AG04450 (cell line): ENCODE measurements at places on chromosomes 2 and 18. TPM values are rescaled to one million over a fixed set of nuclear protein-coding genes. Genes with fewer than 3 reads are reported as not detected.

DNA sequence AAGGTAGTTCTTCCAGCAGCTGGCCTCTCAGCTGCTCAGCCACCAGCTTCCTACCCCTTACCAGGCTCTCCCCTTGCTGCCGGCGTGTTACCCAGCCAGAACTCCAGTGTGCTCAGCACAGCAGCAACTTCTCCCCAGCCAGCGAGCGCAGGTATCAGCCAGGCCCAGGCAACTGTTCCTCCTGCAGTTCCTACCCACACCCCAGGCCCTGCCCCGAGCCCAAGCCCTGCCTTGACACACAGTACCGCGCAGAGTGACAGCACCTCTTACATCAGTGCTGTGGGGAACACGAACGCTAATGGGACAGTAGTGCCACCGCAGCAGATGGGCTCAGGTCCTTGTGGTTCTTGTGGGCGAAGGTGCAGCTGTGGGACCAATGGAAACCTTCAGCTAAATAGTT is 52.0 kb downstream of the ZCCHC2 start:
- no peak for DNase-seq

- no peak for DNase-seq
Observed at GRCh38 chr2:182818925-182819324, 47.5 kb downstream of the FRZB start.

GRCh38 chr2:72674982-72675915 is 150.6 kb downstream of the EXOC6B start:
- DNase-seq, result no peak

- DNase-seq, result peak; percentile 90
Observed at GRCh38 chr2:69177063-69177771, 164.2 kb downstream of the ANTXR1 start.

DNA sequence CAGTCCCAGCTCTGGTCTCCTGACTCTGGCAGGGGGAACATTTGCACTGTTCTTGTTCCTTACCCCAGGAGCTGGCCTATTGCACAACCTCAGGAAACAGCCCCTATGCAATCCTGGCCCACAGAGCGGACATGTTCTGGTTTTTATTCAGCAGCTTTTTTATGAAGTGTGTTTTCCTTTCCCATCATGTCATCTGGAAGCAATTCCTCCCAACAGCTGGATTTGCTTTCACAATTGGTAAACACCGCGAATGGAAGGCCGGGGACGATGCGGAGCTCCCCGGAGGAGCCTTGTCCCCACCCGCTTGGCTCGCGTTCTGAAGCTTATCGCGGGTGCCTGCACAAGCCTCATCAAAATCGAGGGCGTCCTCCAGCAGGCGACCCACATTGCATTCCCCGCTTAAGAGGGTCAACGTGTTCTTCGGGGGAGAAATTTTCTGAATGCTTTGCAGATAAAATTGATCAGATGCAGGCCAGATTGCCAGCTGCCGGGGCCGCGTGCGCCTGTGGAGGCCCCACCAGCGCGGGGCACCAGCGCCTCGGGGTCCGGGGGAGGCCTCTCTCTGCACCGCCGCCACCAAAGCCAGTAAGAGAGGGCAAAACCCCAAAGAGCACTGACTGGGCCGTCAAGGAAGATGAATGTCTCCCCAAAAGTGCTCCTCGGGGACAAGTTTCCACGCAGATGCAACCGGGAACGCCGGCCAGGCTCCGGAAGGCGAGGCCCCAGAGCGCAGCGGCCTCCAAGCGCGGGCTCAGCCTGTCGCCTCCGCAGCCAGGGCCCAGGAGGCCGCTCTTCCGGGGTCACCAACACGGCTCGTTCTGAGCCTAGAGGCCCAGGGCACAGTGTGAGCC is 60.3 kb upstream of the SP3 start:
- peak; percentile 78 for DNase-seq

- DNase-seq, result no peak
Observed at GRCh38 chr2:147543056-147543455, 301.8 kb upstream of the ACVR2A start.

- DNase-seq, result no peak
Observed at GRCh38 chr2:63046961-63047320, 3.7 kb upstream of the OTX1 start.

- DNase-seq, result no peak
Observed at GRCh38 chr18:35983147-35983546, 10.7 kb downstream of the RMP24 start.

DNA sequence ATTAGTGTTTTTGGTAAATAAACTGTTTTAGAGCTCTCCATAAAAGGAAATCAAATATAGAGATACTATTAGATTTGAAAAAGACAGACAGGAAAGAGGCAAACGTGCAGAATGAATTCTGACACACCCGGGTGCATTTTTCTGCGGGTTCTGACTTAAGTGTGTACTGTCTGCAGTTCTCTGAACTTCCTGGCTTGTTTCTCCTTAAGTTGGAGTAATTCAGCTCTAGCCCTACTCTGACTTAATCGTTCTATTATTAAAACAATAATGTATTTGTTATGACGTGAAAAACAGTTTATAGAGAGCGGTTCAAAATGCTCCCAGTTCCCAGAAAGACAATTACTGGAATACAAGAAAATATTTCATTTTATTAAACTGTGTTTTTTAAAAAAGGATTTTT is 305.9 kb downstream of the ARHGAP15 start:
- no peak for DNase-seq

- DNase-seq, result no peak
Observed at GRCh38 chr2:126906781-126907180, 8.1 kb downstream of the TEX51 start.

- peak; percentile 11 for DNase-seq
Observed at GRCh38 chr2:156589381-156590079, 153.4 kb downstream of the GPD2 start.

Gene IL37
- not detected in 2 replicates for polyA plus RNA-seq

Gene SLC20A1
- 71.8 and 74.8 TPM in 2 replicates for polyA plus RNA-seq

Gene DTNA
- 15.1 and 16.4 TPM in 2 replicates for polyA plus RNA-seq

Gene SLC4A5
- polyA plus RNA-seq, result 0.15 and 0.25 TPM in 2 replicates

Gene KCNG3
- not detected in 2 replicates for polyA plus RNA-seq

Gene TIA1
- polyA plus RNA-seq, result 139 and 192 TPM in 2 replicates

Gene FOXD4L1
- 0.02 TPM in 1 of 2 replicates, not detected in the other for polyA plus RNA-seq

Gene COL4A3
- 0.07 TPM in 1 of 2 replicates, not detected in the other for polyA plus RNA-seq

Gene BCL2
- polyA plus RNA-seq, result 0.27 and 0.35 TPM in 2 replicates

Gene MAT2A
- polyA plus RNA-seq, result 362 and 409 TPM in 2 replicates

Gene KIAA2012
- 0.11 and 0.12 TPM in 2 replicates for polyA plus RNA-seq

Gene TRABD2A
- 30.2 and 32.8 TPM in 2 replicates for polyA plus RNA-seq

Gene SLC14A1
- 73.9 and 80.5 TPM in 2 replicates for polyA plus RNA-seq
